Stimulated activated CD8-positive, alpha-beta memory T cell treated with anti-CD3 and anti-CD28 coated beads, Interleukin-7, amount 100 ng/mL, for 4 hours (primary cell): ENCODE measurements at places on chromosomes 11 and 22.

DNA sequence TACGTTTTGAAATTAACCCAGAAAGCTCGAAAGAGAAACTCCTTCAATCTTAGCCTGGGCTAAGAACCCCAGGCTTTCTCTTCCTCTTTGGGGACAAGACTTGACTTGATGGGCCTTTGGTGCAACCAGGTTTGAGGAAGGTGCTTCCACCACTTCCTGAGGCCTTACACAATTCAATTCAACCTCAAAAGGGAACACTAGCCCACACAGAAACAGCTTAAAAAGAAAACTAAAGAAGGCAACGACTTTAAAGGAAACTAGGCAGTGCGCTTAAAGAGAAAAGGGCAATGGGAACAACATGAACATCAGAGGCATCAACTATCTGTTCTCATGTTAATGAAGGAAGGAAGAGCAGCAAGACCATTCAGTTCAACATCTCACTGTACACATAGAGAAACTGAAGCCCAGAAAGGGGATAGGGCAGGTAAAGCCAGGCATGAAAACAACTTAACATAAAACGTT, 24.8 kb downstream of the PAK1 start:
- no peak for DNase-seq

DNA sequence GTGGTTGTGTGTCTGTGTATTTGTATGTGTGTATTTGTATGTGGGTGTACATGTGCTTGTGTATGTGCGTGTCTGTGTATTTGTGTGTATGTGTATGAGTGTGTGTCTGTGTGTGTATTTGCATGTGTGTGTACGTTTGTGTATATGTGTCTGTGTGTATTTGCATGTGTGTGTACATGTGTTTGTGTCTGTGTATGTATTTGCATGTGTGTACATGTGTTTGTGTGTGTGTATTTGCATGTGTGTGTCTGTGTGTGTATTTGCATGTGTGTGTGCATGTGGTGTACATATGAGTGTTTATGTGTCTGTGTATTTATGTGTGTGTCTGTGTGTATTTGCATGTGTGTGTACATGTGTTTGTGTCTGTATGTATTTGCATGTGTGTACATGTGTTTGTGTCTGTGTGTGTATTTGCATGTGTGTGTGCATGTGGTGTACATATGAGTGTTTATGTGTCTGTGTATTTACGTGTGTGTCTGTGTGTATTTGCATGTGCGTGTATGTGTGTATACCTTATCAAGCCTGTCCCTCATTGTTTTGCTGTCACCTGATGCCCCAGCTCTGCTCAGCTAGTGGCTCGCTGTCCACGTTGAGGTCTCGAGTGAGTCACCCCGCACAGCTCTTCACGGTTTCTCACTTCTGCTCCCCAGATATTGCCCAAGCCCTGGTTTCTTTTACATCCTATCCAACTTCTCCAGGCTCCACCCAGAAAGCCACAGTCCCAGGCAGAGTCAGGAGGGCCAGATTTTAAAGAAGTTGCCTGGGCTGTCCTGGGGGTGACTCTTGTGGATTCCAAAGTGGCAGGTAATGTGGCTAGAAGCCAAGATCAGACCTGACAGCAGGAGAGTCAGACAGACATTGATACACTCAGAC, 15.2 kb downstream of the MB start:
- no peak for DNase-seq

DNA sequence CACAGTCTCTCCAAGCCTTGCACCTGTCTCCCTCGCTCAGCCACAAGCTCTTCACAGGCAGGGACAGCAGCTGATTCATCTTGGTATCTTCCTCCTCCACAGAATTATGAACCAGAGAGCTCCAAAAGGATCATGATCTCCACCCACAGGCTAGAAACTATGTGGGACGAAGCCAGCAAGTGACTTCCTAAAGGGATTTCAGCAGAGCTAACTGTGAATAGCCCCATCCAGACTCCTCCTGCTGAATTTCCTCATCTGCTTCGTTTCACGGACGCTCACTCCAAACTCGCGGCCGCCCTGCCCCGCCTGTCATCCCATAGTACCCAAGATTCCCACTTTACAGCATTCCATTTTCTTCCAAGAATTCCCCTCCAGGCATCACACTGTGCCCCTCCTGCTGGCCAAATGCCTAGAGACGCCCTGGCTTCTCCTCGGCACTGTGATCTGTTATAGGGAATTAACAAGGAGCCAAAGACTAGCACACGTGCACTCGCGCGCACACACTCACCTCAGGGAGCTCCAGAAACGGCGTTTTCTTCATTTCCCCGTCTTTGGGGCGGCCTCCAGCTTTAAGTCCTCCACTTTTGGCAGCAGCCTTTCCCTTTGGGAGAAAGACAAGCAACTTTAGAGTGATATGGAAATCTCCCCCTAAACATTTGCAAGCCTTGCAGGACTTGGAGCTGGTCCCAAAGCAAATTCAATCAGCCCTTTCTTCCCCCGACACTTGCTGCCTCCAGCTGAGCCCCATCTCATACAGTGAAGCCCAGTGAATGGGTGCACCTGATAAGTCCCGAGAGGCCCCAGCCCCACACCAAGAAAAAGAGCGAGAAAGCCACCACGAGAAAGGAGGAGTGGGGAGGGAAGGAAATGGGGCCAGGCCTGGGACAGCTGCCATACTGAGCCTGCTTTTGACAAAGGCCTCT, 35.5 kb downstream of the SPATA19 start:
- no peak for DNase-seq

DNA sequence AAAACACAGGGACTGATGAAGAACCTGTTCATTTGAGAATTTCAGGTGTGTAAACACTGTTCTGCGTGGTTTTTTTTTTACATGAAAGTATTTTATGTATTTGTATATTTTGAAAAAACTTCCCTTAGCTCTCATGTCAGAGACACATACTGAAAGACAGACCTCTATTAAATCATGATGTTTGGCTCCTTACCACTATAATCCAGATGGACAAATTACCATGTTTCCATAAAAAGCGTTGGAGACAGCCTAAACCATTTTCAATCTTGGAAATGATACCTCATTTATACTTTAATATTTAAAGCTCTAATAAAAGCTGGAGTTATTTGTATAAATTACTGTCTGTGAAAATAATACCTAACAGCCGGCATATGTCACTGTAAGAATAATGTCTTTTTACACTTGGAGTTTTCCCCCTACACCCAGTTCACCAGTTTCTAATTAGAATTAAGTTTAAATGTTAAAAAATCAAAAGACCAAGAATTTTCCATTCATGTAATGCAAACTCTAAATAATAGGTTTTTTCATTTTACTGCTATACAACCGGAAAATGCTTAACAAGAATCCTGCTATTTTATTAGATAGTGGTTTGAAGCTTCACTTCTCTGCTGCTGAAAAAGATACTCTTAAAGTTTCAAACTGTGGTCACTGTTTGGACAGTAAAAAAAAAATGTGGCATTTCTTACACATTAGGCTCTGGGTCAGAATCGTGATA, 30.8 kb downstream of the APLP2 start:
- no peak for DNase-seq

DNA sequence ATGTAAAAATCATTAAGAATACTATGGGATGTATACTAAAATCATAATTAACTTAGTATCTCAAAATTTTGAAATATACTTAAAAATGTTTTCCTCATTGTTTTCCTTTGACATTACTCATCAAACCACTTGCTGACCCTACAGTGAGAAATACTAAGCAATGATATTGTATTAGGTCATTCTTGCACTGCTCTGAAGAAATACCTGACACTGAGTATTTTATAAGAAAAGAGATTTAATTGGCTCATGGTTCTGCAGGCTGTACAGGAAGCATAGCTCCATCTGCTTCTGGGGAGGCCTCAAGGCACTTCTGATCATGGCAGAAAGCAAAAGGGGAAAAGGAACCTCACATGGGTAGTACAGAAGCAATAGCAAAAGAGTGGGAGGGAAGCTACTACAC, 950.9 kb upstream of the CHORDC1 start:
- DNase-seq, result no peak

DNA sequence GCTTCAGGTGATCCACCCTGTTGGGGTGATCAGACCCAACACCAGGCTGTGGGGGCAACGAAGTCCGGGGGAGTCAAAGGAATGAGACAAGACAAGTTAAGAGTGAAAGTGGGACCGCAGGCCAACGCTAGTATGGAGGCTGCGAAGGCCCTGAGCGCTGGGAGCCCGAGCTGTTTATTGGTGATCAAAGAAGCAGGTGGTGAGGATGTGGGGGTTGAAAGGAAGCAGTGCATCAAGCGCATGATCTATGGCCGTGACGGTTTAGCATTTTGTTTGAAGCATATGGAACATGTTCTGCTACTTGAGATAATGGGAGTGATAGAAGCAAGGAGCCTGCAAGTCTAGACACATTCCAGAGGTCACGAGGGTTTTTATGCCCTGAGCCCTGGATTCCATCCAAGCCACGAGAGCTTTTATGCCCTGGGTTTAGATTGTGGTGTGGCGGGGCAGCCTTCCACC, 49.5 kb downstream of the MCHR1 start:
- DNase-seq, result peak; percentile 32

GRCh38 chr11:18775492-18776292, 15.9 kb downstream of the PTPN5 start:
- peak; percentile 17 for DNase-seq

DNA sequence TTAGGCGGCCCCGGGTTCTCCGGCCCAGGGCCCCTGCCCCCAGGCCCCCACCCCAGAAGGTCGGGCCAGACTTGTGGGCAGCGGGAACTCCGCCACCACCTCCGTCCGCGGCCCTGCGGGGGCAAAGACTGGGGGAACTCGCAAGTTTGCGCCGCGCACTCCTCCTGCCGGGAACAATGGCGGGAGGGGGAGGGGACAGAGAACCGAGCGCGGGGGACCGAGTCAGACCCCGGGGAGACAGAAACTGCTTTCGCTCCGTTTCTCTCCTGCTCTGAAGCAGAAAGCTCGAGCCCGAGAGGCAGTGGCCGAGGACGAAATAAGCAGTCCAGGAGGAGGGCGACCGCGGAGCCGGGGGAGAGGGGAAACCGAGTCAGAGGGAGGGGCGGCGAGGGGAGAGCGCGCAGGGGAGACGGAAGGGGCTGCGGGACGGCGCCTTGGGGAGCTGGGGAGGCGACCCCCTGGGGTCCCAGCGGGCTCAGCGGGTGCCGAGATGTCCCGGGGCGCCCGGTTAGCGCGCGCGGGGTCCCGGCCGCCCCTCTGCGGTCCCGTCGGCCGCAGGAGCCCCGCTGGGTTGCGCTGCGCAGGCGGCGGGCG, 555 bp downstream of the TP53I11 start:
- DNase-seq, result no peak

- DNase-seq, result no peak
Observed at GRCh38 chr22:48843640-48844039, 984.0 kb downstream of the BRD1 start.

GRCh38 chr11:35088226-35088625, 50.7 kb upstream of the CD44 start:
- DNase-seq, result no peak

DNA sequence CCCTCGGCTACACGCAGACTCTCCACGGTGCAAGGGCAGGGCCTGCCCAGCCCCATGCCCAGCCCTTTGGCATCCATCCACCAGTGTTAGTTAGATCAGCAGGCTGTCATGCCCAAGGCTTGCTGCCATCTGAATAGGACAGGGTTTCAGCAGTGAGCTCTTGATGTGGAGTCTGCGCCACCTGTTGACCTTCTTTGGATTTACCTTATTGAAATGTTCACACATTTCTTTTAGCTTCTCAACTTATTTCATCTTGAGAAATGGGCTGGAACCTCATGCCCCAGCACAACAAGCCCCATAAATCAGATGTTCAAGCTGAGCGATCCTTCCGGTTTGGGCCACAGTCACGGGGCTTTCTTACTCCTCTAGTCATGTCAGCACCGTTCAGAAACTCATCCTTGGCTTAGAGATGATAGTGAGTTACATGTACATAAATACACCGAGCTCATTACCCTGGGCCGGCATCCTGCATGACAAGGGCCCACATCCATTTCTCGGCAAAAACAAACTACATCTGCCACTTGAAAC, 61.7 kb downstream of the PARVB start:
- no peak for DNase-seq

DNA sequence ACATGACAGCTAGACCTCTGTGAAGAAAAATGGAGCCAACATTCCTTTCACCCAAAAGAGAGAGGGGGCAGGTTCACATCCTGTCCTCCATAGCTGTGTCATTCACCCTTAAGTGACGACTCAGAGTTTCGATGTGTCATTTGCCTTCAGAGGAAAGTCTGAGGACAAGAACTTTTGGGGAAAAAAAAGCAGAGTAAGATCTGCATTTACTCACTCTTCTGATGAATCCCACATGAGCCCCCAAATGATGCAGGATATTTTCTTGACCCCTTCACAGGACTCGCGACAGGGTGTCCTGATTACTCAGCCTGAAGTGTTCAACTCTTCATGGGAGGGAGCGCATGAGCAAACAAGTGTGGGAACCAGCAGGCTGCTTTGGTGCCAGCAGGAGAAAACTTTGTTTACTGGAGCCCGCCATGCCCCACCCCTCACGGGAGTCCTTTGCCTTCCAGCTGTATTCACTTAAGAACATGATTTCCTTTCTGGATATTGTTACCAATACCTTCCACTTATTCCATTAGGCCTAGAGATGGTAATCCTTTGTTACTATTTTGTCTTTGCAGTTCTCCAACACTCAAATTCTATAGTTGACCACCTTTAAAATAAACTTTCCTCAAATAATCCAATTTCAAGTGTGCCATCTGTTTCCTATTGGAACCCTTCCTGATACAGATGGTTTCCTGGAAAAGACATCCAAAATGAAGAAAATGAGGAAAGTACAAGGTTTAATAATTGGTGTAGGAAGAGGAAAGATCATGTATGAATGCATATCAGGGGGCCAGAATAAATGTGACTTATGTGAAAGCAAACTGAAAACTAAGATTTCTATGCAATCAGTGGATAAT, 729.8 kb downstream of the FAM181B start:
- no peak for DNase-seq

DNA sequence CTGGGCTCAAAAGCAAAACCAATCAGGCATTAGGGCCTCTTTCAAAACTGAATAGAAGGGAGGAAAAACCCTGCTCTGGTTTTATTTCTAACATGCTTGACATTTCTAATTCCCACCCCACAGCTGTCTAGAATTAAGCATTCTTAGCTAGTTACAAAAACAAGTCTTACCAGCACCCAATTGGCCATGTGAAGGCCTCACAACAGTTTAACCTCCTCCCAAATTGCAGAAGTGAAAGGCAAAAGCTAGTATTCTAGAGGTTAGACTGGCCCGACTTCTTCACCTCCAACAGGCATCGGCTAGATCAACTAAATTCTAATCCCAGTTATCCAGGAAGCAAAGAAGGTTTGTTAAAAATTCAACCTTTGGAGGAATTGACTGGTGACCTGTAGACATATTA, 6.5 kb downstream of the SF1 start:
- DNase-seq, result no peak
